ENCODE measurements at places on chromosomes 2 and 18.
A peak's percentile ranks its signal among the peaks of the same experiment; 100 is the strongest.

DNA sequence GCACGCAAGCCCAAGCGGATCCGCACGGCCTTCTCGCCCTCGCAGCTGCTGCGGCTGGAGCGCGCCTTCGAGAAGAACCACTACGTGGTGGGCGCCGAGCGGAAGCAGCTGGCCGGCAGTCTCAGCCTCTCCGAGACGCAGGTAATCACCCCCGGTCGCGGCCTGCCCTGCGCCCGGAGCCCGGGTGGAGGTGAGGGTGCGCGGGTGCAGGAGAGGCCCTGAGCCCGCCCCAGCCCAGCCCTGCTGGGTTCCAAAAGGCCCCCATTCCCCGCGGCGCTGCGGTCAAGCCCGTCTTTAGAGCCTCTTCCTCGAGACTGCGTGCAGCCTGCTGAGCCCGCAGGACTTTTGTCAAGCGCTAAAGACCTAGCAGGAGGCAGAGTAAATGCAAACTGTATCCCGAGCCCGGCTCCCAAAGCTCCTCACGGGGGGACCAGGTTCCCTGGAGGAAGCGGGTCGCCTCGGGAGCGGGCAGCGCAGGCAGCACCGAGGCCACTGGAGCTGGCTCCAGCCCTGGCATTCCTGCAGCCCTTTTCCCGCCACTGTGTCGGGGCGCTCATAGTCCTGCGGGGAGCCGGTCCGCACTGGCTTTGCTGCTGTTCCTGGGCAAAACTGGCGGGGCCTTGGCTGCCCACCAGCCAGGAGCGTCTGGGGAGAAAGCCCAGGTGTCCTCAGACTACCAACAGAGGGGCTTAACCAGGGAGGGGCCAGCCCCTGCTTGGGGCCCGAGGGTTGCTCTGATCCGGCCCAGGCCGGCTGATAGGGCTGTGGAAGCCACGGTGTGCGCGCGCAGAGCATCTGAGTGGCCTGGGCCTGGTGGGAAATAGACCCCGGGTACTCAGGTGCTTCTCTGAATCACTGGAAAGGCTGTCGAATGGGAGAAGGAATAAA is 7.3 kb downstream of the EMX1 start:
- DNase-seq = no peak

- no peak for DNase-seq
These were observed 81.0 kb upstream of the EPAS1 start for GRCh38 chr2:46216213-46216612.

- DNase-seq = no peak
These were observed 103.3 kb downstream of the AOX1 start for GRCh38 chr2:200689115-200689514.

- no peak for DNase-seq
These were observed 5.4 kb upstream of the NCKAP5 start for GRCh38 chr2:133573491-133574162.

DNA sequence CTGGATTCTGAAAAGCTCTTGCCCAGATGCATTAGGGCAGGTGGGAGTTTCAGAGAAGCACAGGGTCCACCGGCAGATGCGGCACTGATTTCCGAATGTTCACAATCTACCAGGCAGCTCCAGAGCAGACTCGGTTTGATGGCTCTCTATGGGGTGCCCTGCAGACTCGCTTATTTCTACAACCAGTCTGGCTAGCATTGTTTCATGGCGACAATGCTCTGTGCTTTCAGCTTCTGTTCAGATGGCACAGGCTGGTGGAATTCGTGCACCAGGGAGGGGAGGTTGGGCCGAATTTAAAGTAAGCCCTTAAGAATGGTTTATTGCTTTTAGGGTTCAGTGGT is 9.9 kb downstream of the MYT1L start:
- peak; percentile 74 for DNase-seq

DNA sequence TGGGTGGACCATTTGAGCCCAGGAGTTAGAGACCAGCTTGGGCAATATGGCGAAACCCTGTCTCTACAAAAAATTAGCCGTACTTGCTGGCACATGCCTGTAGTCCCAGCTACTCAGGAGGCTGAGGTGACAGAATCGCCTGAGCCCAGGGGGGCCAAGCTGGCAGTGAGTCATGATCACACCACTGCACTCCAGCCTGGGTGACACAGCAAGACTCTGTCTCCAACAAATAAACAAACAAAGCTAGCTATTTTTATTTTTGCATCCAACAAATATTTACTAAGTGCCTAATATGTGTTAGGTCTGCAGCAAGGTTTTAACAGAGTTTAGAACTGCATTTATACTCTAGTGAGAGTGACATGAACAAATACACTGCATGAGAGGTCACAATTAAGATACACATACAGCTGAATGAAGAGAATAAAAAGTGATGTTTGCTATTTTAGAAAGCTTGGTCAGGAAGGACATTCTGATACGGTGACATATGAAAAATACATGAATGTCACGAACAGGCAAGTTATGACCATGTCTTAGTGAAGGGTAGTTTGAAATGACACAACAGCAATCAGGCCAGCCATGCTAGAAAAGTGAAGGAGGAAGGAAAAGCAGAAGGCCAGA is 83.2 kb upstream of the FRZB start:
- DNase-seq = no peak

DNA sequence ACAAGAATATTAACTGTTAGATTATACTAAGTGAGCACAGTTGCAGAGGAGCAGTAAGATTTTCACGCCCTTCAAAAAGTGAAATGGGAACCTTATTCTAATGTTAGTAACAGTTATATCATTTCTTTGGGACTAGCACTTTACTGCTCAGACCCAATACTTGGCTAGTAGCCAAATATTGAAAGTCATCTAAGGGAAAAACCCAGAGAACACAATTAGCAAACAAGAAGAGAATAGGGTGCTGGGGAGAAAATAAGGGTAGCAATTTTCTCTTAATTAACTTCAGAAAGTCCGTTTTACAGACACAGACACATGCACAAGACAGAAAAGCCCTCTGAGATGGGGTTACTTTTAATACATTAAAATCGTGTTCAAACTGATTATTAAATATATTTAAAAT is 71.8 kb downstream of the ID2 start:
- no peak for DNase-seq

GRCh38 chr18:72674710-72675109 is 130.6 kb upstream of the CBLN2 start:
- DNase-seq = no peak

DNA sequence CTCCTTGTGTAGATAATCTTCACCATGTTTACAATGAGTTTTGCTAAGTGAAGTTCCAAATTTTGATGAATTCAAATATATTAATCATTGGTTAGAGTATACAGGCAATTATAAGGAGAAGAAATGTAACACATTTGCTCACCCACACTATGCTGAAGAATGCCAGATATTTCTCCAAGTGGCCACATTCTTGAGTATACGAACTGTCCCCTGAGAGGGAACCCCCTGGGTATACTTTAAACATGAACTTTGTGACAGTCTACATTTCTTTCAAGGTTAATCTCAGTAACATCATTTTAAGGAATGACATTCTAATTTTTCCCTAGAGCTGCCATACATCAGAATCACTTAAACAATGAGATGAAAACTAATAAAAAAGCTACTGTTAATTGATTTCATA is 39.8 kb upstream of the CDKL4 start:
- no peak for DNase-seq

DNA sequence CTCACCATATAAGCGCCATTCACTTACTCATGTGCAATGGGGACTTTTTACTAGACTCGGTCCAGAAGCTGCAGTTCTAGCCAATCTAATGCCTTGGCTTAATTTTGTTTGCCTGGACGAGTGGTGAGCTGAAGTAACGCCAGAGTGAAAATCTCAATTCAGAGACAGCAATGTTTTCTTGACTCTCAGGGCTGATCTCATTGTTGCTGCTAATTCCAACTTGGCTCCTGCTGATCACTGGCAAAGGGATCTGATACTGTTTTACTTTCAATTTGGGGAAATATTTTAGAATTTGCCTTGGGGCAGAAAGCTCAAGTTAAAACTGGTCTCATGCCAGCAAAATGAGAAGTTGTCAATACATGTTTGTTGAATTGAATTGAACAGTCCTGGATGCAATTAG is 906.6 kb upstream of the CDH2 start:
- DNase-seq = no peak

GRCh38 chr18:29378651-29379136 is 1201.8 kb upstream of the CDH2 start:
- no peak for DNase-seq

DNA sequence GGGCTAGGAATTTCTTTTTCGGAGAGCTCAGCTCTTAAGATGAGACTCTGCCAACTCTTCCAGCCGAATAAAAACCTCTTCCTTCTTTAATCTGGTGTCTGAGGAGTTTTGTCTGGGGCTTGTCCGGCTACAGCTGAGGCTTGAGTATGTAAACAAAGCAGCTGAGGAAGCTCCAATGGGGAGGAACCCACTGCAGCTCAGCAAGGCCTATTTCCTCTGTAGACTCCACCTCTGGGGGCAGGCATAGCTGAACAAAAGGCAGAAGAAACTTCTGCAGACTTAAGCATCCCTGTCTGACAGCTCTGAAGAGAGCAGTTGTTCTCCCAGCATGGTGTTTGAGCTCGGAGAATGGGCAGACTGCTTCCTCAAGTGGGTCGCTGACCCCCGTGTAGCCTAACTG is 838.7 kb downstream of the CCDC85A start:
- no peak for DNase-seq

DNA sequence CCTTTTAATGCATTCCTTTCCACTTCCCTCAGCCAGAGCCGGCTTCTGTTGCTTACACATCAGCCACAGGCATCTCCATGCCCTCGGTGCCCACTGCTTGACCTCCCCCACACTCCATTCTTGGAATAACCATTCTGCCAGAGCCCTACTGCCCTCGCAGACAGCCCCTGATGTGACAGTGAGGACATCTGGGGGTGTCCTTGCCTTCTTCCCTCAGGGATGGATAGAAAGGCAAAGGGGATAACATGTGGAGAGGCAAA is 6.4 kb upstream of the NPPC start:
- DNase-seq = no peak

GRCh38 chr2:161172901-161173540 is 12.8 kb downstream of the TANK start:
- no peak for DNase-seq

GRCh38 chr2:236125541-236125940 is 42.6 kb downstream of the GBX2 start:
- no peak for DNase-seq

GRCh38 chr18:3590096-3590630 is 140.2 kb downstream of the TGIF1 start:
- no peak for DNase-seq

DNA sequence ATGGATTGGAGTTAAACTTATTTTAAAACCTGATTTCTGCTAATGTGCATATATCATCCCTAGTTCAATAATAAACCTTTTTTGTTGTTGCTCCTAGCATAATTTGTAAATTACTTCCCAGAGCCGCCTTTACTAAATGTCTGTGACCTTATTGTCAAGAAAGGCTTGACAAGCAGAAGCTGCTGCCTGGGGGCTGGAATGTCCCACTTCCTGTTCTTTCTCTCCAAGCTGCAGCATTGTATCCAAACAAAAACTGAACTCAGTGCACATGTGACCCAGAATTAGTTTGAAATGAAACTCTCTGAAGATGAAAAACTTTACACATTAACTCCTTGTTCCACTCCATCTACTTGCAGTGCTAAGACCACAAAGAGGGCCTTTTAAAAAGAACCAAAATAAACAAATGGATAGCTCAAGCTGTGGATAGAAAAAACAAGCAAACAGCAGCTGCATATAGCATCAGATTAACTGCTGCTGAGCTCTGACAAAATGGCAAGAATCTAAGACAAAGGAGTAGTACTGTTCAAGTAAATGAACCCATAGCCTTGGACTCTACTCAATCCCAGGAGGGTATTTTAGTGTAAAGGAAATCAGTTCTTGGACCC is 99.8 kb upstream of the NEUROD1 start:
- DNase-seq = no peak

GRCh38 chr2:15711126-15711860 is 119.6 kb downstream of the DDX1 start:
- DNase-seq = no peak

DNA sequence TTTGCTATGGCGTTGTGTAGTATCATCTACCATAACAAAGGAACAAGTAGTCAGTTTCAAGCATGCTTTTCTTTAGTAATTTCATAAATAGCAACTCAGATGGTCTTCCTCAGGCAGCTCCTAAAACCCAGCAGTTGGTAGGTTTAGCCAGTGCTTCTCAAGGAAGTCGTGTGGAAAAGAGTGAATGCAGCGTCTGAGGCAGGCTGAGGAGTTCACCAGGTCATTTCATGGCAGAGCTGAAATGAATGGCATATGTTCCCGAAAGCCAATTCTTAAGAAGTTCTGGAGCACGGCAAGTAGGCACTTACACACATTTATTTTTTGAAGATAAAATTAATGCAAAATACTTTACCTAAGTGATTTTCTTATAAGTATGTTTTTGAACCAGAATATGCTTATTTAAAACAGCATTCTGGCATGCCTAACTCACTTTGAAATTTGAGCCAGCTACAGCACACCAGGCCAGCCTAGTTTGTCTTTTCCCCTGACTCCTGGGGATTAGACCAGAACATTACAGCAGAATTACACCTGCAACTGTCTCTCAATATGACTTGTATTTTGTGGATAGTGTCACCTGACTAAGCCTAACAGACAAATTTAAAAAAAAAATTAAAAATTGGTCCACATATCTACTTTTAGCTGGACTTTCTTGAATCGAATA is 62.2 kb downstream of the OSBPL6 start:
- DNase-seq = no peak

- no peak for DNase-seq
These were observed 9.3 kb upstream of the VWC2L start for GRCh38 chr2:214401580-214401979.

DNA sequence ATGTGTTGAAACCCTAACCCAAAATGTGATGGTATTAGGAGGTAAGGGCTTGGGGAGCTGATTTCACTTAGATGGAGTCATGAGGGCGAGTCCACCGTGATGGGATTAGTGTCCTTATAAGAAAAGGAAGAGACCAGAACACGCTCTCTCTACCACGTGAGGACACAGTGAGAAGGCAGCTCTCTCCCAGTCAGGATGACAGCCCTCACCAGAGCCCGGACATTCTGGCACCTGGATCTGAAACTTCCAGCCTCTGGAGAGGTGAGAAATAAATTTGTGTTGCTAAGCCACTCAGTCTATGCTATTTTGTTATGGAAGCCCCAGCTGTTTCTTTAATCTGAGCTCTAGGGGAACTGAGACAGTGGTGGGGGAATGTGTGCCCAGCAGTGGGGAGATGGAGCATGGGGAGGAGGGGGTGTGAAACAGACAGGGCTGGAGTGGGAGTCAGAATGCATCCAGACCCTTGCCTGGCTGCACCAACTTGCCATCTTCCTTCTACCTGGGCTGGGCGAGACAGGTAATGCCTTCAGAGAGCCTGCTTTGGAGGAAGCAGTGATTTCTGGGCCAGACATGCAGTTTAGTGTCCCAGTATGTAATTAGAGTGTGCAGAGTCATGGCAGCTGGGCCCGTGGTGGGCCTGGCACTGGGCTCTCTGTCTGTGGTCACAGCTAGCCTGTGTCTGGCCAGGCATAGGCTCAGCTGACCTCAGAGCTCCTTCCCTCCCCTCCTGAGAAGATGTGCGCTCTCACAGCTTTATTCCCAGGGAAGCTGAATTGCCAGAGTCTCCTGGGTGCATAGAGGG is 38.1 kb downstream of the RHOB start:
- DNase-seq = no peak

DNA sequence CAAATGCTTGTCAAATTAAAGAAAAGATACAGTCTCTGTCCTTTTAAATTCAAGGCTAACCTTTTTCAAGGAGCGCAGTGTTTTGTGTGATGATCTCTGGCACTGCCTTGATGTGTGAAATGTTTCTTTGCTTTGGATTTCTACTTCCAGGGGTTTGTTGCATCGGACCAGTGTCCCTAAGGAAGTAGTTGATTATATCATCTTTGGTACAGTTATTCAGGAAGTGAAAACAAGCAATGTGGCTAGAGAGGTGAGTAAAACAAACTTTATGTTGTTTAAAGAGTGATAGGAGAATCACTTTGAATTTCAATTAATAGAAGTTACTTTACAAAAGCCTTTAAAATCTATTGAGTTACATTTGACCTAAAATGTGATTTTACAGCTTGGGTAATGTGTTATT is 28.8 kb downstream of the HADHB start:
- no peak for DNase-seq
